ENCODE measurements at places on chromosomes 13 and 19. TPM values are rescaled to one million over a fixed set of nuclear protein-coding genes. Genes with fewer than 3 reads are reported as not detected.

UBE2L5 gene
- total RNA-seq = not detected

FOSB gene
- total RNA-seq = 0.39 TPM

ZNF285 gene
- 1.2 TPM for total RNA-seq

LACC1 gene
- 13.2 TPM for total RNA-seq

LRRC25 gene
- not detected for total RNA-seq

MAST3 gene
- 2.5 TPM for total RNA-seq

KLK14 gene
- total RNA-seq = not detected

EXOC3L2 gene
- total RNA-seq = not detected

PSG3 gene
- total RNA-seq = not detected

FLT3 gene
- not detected for total RNA-seq

TTC9B gene
- not detected for total RNA-seq

PSG7 gene
- total RNA-seq = not detected

FGF9 gene
- total RNA-seq = not detected

CEBPA gene
- 0.37 TPM for total RNA-seq

GJB2 gene
- total RNA-seq = 1.5 TPM

DKKL1 gene
- total RNA-seq = not detected

DOCK6 gene
- total RNA-seq = 19.2 TPM

PLVAP gene
- not detected for total RNA-seq

KCNC3 gene
- total RNA-seq = not detected

KCNJ14 gene
- total RNA-seq = 0.59 TPM
